Amygdala (tissue), 56 donors: ENCODE measurements at places on chromosomes 2 and 18.
A peak's percentile ranks its signal among the peaks of the same experiment; 100 is the strongest.

- peak; percentile 26 for DNase-seq
These were observed 11.6 kb downstream of the OXER1 start for GRCh38 chr2:42752314-42752713.

- DNase-seq: no peak
These were observed 141.5 kb downstream of the OSR1 start for GRCh38 chr2:19216676-19217602.

- no peak for DNase-seq
These were observed 34.8 kb downstream of the SEMA4F start for GRCh38 chr2:74688881-74689280.

GRCh38 chr2:23518481-23519333 lies 133.7 kb downstream of the KLHL29 start:
- no peak for DNase-seq

DNA sequence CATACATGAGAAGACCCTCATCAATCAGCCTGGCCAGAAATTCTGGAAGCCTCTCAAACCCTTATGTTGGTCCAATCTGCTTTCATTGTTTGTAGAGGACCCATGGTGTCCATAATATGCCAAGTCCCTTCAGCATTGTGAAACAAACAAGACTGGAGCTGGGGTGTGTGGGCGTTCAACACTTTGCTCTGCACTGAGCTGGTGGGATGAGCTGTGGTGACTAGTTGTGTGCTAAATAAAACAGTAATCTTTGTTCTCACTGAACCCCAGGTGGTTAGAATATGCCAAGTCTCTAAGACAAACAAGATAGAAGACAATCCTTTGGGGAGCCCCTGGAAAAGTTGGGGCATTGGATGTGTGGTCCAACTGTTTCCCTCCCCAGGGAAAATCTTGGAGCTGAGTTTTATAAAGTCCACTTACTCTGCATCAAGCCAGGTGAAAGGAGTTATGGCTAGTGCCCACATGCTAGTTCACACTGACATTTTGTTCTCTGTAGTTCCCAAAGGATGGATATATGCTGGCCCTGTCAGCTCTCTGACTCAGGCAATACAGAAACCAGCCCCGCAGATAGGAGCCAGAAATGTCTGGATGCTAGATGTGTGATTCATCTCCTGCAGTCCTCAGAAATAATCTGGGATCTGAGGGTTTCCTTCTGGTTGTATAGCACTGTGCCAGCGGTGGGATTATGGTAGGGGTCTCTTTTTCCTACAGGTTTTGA lies 260.2 kb downstream of the TMX3 start:
- DNase-seq: no peak

DNA sequence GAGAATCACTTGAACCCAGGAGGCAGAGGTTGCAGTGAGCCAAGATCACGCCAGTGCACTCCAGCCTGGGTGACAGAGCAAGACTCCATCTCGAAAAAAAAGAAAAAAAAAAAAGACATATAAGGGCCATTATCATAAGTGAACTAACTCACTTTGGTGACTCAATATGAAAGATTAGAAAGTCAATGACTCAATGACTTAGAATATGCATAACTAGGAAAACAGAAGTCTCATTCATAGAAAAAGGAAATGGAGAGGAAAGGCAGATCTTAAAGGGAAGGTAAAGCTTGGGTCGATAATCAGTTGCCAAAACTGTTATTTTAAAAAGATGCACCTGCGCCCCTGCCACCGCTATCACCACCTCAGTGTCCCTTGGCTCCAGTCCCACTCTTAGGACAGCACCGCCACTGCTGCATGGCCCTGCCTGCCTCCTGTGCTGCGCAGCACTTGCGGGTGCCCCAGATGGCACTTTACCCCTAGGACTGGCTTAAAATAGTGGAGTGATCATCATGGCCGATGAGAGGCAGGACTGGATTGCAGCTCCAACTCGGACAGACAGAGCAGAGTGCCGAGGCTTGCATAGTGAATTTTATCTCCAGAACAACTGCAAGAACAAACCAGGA lies 54.7 kb downstream of the INO80D start:
- no peak for DNase-seq

- no peak for DNase-seq
These were observed 575.9 kb upstream of the ZEB2 start for GRCh38 chr2:145095641-145096435.

DNA sequence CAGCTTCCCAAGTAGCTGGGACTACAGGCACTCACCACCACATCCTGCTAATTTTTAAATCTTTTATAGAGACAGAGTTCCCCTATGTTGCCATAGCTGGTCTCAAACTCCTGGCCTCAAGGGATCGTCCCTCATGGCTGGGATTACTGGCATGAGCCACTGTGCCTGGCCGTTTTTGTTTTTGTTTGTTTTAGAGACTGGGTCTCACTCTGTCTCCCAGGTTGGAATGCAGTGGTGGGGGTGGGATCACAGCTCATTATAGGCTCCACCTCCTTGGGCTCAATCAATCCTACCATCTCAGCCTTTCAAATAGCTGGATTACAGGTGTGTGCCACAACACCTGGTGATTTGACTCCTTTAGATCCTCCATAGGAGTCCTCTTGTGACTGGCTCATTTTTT lies 19.5 kb upstream of the ZDBF2 start:
- no peak for DNase-seq

DNA sequence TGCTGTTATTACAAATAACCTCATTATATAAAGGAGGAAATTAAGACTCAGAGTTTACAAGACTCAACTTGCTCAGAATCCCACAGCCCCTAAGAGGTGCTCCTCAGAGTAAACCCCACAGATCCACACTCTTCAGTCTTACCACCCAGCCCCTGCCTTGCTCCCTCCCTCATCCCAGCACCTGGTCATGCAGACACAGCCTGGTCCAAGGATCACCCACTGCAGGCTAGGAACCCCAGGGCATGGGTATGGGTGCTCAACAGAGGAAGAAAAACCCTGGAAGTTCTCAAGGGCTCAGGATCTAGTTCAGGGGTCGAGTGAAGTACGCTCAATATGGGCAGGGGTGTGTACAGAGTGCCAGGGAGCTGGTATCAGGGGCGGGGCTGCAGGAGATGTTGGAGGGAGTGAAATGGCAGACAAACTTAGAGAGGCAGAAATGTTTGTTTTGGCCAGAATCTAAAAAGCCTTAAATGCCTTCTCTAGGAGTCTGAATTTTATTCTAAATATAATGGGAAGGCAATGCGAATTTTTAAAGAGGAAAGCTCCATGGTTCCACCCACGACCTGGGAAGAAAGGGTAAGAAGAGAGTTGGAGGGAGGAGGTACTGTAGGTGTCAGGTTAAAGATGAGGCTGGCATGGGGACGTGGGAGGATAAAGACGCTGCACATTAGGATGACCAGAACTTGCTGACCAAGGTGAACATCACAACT lies 79.1 kb upstream of the MGAT4A start:
- DNase-seq: no peak

DNA sequence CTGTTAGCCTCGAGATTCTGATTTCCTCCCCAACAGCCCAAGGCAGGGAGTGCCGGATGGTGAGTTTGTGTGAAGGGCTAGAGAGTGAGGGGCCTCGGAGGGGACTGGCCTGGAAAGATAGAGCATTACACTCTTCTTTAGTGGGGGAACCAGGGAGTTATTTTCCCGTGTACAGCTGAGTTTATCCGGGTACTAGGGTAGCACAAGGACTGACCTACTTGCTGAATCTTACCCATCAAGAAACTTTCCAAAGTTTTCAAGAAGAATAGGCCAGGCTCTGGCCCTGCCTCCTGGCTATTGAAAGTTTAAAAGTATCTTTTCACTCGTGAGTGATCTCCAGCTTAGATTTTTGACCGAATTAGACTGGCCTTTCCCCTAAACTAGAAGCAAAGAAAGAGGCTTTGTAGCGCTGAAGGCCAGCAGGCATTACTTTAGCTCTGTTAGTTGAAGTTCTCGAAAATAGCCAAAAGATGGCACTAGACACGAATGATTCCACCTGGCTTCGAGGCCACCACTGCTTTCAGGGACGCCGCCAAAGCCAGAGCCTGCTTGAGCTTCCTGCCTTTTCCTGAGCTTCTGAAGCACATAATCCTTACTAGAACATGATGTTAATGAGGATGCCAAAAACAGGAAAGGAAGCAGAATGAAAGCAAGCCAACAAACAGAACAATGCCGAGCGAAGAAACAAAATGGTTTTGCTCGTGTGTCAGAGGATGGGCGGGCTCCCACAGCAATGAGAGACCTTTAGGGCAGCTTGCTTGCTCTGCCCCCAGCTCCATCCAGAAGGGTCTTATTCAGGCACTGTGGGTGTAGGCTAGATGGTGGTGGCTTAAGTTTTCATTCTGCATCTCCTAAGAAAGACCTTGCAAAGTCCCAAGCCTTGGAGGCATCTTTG lies 55.8 kb downstream of the TSN start:
- DNase-seq: peak; percentile 59

- DNase-seq: no peak
These were observed 558.8 kb upstream of the CDH2 start for GRCh38 chr18:28735731-28736130.

DNA sequence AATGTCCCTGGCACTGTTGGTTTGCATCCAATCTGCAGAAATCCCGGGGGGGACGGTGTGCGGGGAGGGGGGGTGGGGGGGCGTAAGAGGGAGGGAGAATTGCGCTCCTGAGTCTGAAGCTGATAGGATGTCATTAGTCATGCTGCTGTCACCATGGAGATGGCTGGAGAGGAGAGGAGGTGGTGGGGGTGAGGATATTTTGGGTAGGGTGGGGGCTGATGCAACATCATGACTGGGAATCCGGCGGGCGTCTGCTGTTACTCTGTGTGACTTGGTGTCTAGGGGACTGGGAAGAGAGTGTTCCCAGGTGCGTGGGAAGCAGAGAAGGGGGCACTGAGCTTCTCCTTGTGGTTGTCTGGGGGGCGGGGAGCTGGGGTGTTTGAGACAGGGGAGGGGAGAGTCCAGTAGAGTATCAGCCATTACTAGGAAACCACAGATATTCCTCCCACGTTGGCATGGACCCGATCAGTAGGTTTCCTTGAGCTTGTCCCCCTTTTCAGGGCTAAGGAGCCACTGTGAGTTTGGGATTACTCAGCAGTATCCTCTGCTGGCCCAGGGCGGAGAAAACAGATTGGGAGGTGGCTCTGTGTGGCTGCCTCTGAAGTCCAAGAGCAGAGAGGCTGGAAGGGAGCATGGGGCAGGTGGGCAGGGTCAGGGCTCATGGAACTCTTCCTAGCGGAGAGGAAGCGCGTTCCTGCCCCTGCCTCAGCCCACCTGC lies 18.9 kb downstream of the TET3 start:
- DNase-seq: peak; percentile 47

DNA sequence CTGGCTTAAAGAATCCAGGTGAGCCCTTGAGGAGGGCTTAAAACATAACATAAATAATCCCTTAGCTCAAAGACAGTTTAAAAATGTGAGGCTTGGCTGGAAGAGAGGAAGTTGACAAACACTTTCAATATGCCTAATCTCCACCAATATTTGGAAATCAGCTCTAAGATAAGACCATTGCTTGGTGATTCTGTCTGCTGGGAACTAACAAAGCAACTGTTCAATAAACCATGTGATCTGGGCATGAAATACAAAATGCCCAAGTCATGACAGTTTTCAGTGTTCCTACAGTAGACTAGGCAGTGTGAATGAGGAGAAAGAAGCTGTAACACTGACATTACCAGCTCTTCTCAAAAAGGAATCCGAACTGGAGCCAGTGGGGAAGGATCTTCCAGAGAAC lies 10.7 kb downstream of the MFF start:
- no peak for DNase-seq

DNA sequence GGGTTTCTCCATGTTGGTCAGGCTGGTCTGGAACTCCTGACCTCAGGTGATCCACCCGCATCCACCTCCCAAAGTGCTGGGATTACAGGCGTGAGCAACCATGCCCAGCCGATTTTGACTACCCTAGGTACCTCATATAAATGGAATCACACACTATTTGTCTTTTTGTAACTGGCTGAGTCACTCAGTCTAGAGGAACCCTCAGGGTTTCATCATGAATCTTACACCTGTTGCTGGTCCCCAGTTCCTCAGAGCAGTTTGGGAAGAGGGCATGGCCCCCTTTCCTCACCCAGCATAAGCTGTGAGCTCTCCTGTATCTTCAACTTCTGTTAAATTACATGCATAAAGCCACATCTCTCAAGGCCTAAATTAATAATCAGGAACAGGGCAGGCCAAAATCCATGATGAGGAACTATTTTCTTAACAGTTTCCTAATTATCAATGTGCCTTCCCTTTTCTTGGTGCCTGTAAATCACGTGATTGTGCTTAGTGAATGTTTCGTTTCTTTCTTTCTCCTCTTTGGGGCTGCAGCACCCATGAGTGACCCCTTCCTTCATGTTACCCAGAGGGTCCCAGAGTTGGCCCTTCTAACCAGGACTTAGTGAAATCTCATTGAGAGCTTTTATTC lies 20.9 kb downstream of the DYSF start:
- no peak for DNase-seq

DNA sequence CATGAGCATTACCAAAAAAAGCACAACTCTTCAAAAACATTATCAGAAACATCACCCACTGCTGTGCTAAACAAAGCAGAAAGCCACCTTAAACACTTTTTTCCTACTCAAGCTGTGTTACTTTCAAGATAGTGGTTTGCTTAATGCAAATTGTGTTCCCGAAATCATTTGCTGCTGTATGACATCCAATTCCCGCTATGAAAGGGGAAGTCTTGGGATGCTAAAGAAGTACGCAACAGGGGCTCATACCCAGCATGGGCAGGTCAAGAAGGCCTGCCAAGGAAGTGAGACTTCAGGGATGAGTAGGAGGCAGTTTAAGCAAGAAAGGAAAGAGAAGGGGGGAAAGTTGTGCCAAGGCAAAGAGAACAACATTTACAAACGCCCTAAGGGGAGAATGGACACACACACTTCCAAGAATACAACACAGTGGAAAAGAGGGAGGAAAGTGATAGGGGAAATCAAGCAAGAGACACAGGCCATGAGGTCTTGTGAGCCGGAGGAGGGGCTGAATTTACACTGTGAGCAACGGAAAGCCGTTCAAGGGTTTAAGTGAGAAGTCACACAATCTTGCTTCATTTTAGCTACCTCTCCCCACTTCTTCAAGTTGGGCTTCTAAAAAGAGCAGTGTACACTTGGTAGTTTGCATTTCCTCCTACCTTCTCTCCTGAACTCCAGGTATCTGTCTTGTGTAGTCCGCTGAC lies 4.0 kb downstream of the PTPN2 start:
- no peak for DNase-seq

- DNase-seq: peak; percentile 41
These were observed 79.7 kb upstream of the MSH2 start for GRCh38 chr2:47323009-47323821.

- no peak for DNase-seq
These were observed 172.0 kb downstream of the NDUFA10 start for GRCh38 chr2:239853121-239853520.

- DNase-seq: no peak
These were observed 862.6 kb downstream of the BCL11A start for GRCh38 chr2:59690849-59691248.

GRCh38 chr18:59478591-59478990 lies 119.5 kb upstream of the LMAN1 start:
- DNase-seq: no peak
